ENCODE measurements at places on chromosomes 6 and 20.

DNA sequence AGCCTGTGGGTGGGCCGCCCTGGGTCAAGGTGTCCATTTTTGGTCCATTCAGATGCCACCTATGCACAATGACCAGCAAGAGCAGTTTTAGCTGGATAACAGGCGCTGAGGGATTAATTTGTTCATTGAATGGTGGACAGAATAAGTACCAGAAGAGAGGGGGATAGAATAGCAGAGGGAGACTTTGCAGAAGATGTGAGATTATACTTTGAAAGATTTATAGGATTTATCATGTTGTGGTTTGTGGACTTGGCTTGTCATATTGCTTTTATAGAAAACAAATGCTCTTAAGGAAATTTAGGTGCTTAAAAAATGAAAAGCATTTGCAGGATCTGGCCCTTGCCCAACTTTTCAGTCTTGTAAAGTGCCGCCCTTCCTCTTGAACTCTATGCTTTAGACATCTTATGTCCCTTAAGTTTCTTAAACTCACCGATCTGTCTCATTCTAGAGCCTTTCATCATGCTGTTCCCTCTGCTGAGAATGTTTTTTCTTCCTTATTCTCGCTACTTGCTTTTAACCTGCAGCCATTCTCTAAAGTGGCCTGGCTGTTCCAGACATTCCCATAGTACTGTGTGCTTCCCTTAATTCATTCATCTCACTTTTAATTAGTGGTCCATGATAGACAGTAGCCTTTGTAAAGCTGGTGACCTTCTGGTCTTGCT lies 42.5 kb downstream of the CD109 start:
- no peak for DNase-seq

DNA sequence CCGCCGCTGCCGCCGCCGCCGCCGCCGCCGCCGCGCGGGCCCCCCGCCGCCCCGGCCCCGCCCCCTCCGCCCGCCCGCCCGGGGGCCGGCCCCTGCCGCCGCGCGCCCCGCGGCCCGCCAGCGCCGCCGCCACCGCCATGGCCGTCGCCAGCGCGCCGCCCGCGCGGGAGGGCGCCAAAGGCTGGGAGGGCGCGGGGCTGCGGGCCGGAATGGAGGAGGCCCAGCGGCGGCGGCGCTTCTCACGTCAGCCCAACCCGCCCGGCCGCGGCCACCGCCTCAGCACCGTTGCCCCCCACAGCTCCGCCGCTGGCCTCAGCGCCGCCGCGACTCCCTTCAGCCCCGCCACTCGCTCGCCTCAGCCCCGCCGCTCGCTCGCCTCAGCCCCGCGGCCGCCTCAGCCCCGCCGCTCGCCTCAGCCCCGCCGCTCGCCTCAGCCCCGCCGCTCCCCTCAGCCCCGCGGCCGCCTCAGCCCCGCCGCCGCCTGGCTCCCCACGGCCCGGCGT lies 258 bp downstream of the PHF10 start:
- DNase-seq: peak; percentile 9

GRCh38 chr6:11245381-11246256 lies 13.2 kb upstream of the NEDD9 start:
- no peak for DNase-seq

GRCh38 chr20:49367113-49367512 lies 89.3 kb upstream of the ZNFX1 start:
- DNase-seq: no peak

- no peak for DNase-seq
Measured at GRCh38 chr6:84269947-84270733, 42.7 kb upstream of the CEP162 start.

- DNase-seq: no peak
Measured at GRCh38 chr20:6502219-6502618, 265.3 kb upstream of the BMP2 start.

DNA sequence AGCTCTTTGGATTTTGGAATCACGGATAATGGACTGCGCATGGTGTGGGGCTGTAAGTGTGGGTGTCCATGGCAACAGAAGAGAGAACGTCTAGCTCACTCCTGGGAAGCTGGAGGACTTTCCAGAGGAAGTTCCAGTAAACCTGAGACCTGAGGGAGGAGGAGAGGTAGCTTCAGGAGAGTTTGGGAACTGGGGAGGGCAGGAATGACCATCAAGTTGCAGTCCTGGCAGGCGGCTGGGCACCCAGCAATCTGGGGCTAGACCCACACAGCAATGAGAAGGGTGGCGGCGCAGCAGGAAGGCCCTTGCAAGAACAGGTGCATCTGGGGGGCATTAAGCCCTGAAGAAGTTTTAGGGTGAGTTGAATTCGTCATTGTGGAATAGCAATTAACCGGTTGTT lies 95.9 kb downstream of the FOXC1 start:
- DNase-seq: no peak

DNA sequence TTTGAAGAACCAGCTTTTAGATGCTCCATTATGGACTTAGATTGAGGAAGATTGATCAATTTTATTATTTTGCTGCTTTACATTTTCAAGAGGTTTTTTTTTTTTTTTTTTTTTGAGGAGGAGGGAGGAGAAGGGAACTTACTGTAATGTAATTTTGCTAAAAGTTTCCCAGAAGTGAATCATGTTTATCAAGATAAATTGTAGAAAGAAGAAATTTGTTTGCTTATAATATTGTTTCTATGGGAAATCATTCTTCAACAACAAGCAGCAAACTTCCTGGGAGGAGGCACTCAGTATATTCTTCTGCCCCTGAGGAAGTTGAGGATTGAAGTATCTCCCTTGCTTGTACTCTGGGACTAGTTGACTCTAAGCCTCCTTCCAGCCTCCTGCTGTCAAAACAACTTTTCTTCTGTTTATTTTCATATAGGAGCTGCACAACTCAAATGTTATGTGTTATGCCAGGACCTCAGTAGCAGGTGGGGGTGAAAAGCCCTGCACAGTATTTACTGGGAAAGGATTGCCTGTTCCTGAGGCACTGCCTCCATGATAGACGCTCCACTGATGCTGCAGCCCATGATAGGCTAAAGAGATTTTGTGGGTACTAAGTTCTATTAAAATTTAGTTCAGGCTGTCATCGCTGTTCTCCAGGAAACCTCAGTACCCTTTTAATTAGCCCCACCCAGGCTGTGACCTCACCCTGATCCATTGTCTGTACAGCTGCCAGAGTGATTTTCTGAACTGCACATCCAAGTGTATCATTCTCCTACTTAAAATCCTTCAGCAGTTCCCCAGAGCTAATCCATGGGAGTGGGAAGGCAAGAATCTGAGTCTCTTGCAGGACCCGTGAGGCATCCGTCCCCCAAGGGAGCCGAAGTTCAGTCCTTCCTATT lies 51.9 kb downstream of the CARMIL1 start:
- DNase-seq: no peak

DNA sequence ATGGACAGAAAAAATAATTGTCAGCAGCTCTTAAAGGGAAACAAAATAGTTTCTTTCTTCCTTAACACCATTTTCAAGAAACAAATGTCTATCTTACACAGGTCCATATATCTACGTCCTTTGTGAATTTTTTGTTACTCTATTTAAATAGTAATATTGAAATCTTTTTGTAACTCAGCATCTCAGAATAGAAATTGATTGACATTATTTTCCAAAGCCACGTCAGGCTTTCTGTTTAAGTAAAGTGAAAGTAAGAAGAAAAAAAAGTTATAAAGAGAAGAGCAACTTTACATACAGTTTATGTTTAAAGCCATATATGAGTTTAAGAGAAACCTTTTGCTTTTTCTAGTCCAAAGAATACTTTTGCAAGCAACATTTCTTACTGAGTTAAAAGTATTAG lies 402.9 kb upstream of the SOX4 start:
- no peak for DNase-seq

DNA sequence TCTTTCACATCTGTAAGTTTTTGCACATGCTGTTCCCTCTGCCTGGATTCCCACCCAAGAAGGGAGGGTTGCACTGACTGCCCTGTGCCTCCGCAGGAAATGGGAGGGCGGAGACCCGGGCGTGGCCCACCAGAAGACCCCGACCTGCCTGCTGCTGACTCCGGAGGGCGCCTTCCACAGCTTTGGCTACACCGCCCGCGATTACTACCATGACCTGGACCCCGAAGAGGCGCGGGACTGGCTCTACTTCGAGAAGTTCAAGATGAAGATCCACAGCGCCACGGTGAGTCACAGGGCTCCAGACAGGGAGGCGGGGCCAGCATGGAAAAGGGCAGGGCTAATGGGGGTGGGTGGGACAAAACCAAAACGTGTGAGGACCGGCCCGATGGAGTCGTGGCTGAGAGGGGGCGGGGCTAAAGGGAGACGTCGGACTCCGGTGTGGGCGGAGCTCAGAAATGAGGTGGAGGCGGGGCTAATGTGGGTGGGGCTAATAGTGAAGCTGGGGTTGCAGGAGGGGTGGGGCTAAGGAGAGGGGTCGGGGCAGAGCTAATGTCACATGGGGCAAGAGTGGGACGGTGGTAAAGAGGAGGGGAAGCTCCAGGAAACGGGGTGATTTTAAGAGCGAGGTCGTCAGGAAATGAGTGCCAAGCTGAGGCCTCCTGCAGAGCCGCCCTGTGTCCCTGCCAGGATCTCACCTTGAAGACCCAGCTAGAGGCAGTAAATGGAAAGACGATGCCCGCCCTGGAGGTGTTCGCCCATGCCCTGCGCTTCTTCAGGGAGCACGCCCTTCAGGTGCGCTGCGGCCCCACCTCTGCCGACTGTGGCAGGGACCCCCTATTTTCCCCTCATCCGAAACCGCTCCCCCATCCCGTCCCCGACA lies 12.6 kb downstream of the HSPA12B start:
- peak; percentile 59 for DNase-seq

- DNase-seq: no peak
Measured at GRCh38 chr6:101398716-101399615, 5.5 kb downstream of the GRIK2 start.

GRCh38 chr6:36128793-36129192 lies 1.5 kb upstream of the MAPK13 start:
- DNase-seq: no peak

GRCh38 chr6:168582571-168582981 lies 141.6 kb downstream of the SMOC2 start:
- DNase-seq: no peak

- peak; percentile 70 for DNase-seq
Measured at GRCh38 chr6:72619883-72620696, 1.8 kb upstream of the KCNQ5 start.

- no peak for DNase-seq
Measured at GRCh38 chr6:11771473-11772048, 7.0 kb downstream of the ADTRP start.

- DNase-seq: no peak
Measured at GRCh38 chr6:89035252-89036101, 45.1 kb upstream of the PNRC1 start.

- DNase-seq: no peak
Measured at GRCh38 chr6:109344226-109344625, 38.0 kb downstream of the CD164 start.

- DNase-seq: no peak
Measured at GRCh38 chr6:2504495-2505064, 246.1 kb downstream of the MYLK4 start.

DNA sequence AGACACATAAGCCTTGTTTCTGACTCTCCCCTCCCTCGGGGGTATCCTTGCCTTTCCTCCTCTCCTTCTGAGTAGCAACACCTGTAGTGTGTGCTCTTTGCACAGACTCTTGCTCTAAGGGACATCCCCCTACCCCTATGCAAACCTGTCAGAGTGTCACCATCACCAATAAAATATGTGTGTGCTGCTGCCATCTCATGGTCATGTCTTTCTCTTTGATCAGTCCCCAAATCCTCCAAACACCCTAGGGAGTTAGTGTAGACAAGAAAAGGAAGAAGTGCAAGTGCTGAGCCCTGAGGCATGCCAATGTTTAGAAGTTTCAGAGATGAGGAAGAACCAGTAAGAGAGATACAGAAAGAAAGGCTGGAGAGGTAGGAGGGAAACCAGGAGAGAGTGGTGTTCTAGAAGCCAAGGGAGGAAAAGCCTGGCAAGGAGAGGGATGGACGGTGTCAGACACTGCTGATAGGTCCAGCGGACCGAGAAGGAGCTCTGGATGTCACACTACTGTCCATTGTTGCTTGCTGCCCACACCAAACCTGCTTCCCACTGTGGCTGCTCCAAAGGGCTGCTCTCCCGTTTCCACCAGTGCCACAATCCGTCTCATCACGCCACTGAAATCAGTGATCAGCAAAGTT lies 16.4 kb downstream of the TRMT6 start:
- DNase-seq: no peak

- DNase-seq: no peak
Measured at GRCh38 chr6:10400330-10400729, 14.5 kb downstream of the TFAP2A start.

GRCh38 chr6:88165844-88166492 lies at the start of gene CNR1:
TSS of gene CNR1 (minus strand) at chr6:88166347. CDS start at chr6:88145274, 21,073 bp downstream.
- DNase-seq: no peak

DNA sequence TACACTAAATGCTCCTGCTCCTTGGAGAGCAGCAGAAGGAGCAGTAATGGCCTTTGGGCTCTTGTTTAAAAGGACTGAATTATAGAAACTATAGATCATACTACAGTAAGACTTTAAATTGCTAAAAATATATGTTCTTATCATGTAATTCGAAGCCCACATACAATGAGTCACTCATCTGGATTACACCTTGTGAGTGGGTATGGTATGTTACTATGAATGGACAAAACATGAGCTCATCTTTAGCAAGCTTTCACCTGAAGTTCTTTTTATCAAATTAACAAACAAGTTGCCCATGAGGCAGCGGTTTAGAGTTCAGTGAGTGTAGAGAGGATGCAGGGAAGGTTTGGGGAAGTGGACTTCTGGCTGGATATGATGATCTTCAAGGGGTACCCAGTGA lies 114.4 kb upstream of the CCN2 start:
- no peak for DNase-seq

Data from activated CD4-positive, alpha-beta T cell treated with anti-CD3 and anti-CD28 coated beads for 24 hours (primary cell).